C1 segment of cervical spinal cord (tissue), 14 donors: ENCODE measurements at places on chromosomes 5 and 9.

DNA sequence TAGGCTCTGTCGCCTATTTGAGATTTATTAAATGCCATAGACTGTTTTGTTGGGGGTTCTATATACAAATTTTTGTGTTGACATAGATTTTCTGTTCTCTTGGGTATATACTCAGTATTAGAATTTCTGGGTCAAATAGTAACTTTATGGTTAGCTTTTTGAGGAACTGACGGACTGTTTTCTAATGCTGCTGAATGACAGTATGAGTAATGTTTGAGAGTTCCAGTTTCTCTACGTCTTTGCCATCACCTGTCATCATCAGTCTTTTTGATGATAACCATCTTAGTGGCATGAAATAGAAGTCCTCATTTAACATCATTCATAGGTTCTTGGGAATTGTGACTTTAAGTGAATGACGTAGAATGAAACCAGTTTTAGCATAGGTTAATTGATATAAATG lies 60.1 kb downstream of the CCDC171 start:
- no peak for DNase-seq

- no peak for DNase-seq
These were observed 3.8 kb upstream of the CCDC192 start for GRCh38 chr5:127699416-127699815.

DNA sequence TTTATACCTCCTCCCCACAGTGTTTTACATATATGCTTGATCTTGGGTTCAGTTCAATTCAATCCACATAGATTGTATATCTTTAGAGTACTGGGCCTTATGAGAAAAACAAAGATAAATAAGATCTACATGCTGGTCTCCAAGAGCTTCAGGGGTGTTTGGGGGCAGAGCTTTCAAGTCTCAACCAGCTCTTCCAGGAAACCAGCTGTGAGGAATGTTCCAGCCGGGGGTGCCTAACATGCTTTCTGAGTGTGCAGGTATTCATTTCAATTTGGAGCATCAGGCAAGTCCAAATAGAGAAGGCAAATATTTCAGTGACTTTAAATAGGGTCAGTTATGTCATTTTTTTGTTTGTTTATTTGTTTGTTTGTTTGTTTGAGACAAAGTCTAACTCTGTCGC lies 5.7 kb upstream of the RAPGEF1 start:
- DNase-seq, result no peak

GRCh38 chr5:126383246-126383645 lies 40.0 kb upstream of the GRAMD2B start:
- no peak for DNase-seq

GRCh38 chr9:36793277-36793676 lies 220.6 kb downstream of the MELK start:
- no peak for DNase-seq
